NCI-H526 (cell line): ENCODE measurements at places on chromosomes 4 and X.
A peak's percentile ranks its signal among the peaks of the same experiment; 100 is the strongest.

DNA sequence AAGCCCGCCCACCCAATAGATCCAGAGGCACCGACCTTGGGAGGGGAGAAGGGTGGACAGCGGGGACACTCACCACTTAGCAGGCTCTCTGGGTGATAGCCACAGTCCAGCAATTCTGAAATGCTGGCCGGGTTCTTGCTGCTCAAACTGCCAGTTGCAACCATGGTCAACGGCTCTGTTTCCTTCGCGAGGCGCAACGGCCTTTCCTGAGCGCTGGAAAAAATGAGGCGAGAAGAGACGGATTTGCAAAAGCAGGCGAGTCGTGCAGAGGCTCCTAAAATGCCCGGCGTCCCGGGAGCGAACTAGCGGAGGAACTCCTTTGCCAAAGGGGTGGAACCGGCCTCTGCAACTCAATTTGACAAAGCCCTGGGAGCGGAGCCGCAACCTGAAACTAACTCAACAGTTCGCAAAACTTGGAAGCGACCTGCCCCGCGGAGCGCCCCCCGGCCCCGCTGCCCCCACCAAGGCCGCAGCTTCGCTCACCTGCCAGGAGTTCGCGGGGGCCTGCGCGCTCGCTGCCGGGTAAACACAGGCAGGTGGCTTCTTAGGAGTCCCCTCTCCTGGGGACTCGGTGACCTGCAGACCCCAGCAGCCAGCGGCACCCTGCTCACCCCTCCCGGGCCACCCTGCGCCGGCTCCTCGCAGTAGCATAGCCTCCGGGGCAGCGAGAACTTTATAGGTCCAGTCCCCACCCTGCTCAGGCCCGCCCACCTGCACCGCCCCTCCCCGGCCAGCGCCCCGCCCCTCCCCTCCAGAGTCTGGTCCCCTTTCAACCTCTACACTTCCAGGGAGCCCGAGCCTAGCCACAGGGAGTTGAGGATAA lies at the start of gene DDIT4L:
TSS of gene DDIT4L (minus strand) at position 649 of the 823 bp plus-strand sequence. CDS start at position 164, 485 bp downstream.
- peak; percentile 14 for DNase-seq

DNA sequence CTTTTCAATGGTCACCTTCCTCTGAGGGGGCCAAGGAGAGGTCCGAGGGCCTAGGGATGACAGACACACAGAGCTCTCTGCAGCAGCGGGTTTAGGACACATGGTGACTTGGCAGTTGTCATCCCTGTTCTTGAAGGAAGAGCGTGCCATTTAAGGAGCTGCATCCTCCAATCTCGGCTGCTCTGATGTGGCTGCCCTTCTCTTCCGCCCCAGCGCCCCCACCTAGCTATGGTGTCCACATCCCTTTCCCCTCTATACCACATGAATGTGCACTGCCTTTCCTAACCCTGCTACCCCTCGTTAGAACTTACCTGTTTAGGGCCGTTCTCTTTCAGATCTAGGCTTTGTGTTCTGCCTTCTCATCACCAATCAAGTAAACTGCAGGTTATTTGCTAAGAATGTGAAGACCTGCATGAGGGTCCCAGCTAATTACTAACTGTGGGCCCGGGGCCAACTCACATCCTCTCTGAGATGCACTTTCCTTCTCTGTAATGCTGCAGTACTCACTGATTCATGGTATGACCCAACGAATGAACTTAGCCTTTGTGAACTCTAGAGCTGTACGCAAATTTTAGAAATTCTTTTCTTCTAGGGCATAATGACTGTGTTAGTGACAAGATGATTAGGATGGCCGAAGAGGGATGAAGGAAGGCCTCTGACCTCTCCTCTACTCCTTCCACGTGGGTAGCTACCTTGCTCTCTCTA lies 38.2 kb downstream of the CHST7 start:
- no peak for DNase-seq

DNA sequence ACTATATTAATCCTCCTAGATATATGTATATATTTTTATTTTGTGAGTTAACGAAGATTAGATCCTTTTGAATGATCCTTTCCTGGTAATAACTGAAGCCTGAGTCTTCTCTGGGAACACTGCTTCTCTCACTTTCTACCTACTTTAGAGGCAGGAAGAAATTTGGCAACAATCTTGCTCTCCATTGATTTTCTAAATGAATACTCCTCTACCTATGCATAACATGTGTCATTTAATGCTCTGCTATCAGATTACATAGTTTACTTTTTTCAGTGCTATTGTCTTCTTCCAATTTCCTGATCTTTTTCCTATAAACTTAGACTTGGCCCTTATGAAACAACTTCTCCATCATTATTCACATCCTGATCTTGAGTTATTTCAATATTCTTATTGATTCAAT lies 60.4 kb upstream of the PDHA2 start:
- DNase-seq = no peak

- no peak for DNase-seq
Observed at GRCh38 chrX:1167466-1167865, 45.0 kb downstream of the CRLF2 start.

GRCh38 chr4:34309383-34309906 lies 1934.9 kb downstream of the ARAP2 start:
- DNase-seq = no peak

GRCh38 chr4:155530857-155531256 lies 135.8 kb upstream of the GUCY1A1 start:
- no peak for DNase-seq

GRCh38 chr4:127783026-127783769 lies 1.1 kb downstream of the HSPA4L start:
- peak; percentile 71 for DNase-seq

DNA sequence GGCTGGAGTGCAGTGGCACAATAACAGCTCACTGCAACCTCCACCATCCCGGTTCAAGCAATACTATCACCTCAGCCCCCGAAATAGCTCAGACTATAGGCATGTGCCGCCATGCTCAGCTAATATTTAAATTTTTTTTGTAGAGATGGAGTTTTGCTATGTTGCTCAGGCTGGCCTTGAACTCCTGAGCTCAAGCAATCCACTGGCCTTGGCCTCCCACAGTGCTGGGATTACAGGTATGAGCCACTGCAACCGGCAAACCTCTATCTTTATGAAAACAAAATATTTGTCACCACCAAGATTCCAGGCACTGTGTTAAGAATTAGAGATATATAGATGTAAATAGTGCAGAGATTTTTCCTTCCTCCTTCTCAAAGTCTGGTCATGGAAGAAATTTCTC lies 232.5 kb downstream of the ANKRD50 start:
- DNase-seq = no peak

DNA sequence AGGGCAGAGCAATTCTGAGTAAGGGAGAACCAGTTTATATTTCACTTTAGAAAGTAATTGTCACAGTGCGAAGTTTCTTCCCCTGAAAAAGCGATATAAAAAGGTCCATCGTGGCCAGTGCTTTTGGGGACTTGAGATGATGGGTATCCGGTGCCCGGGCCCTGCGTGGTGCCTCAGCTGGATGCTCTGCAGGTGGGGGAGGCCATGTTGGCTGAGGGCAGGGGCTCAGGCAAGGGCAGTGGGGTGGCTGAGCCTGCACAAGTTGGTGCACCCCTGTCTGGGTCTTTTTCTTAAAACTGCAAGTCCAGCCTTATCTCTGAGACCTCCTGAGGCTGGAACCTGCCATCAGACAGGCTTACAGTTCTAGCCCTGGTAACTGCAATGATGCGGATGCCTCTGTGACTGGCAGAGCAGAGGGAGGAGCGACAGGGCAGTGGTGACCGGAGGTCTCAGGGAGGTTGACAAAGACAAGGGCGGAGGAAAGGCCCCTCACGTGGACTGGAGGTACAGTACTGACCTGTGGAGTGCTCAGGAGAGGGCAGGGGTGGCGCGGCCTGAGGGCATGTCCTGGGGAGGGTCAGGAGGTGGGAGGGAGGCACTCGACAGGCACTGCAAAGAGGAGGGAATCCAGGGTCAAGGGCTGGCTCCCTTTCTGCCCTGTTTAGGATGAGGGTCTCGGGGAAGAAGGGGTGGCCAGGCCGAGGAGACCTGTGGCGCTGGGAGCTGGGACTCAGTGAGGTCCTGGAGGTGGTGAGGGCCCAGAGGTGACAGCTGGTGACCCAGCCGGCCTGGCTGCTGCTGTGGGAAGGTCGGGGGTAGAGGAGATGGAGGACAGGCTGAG lies 1.8 kb downstream of the RGS12 start:
- no peak for DNase-seq

GRCh38 chrX:121902463-121902862 lies 855.1 kb downstream of the GLUD2 start:
- no peak for DNase-seq

GRCh38 chr4:47717188-47717587 lies 120.7 kb downstream of the CORIN start:
- no peak for DNase-seq

DNA sequence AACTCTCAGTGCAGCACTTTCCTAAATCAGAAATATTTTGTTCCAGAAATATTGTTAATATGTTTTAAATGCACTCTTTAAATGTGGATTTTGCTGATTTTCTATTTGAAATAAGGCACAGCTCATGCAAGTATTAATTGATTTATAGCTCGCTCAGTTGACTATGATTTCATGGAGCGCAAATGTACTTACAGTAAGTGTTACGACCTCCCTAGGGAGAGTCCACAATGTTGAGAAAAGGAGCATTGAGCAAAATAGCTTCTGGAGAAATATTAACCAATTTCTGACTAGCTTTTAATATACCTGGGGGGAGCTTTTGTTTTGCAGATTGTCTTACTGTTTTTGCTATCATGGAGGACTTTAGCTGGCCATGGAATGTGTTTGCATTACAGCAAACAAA lies 1687.5 kb downstream of the STIM2 start:
- DNase-seq = no peak

DNA sequence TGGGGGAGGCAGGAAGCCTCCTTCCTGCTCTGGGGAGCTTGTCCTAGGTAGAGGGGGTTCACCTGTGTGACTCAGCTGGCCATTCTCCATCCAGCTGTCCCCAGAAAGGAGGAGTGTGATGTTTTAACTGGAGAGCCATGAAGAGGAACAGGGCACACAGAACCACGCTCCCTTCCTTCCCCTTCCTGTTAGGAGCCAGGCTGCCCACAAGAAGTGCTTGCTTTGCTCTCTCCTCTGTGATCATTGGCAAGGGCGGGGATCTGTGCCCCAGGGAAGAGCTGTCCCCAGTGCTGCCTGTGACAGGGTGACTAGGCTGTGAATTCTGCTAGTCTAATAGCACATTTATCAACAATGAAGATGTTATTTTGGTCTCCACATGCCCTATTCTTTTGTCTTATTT lies 169.6 kb upstream of the GATB start:
- no peak for DNase-seq

DNA sequence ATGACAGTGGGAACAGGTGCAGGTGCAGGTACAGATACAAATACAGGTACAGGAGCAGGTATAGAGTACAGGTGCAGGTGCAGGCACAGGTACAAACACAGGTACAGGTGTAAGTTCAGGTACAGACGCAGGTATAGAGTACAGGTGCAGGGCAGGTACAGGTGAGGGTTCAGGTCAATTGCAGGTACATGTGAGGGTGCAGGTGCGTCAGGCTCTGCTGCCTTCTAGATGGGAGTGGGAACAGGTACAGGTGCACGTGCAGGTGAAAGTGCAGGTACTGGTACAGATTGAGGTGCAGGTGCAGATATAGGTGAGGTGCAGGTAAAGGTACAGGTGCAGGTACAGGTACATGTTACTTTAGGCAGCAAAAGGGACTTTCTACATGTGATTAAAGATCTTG lies 85.7 kb downstream of the CRLF2 start:
- no peak for DNase-seq

DNA sequence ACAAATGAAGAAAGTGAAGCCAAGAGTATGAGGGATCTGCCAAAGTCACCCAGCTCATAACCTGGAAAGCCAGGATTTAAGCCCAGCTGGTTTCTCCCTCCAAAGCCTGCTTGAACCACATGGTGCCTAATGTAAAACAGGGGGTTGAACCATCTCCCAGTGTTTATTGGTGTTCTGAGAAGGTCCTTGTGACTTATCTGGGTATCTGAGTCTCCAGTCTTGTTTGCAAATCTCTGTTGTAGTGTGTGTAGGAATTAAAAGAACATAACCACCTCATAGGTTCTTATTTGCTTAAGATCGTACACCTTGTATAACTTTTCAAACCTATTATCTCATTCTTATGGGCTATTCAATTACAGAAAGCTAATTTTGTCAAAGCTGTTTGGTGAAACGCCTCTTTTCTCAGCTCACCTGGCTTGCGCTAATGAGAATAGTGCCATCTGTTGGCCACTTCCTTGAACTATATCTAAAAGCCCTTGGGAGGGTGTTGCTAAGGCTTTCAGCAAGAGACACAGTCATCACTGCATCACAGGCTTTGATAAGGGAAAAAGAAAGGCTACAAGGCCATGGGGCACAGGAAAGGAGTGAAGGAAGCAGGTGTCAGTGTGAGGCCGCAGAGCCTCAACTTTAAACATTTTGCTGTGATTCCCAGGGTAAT lies 34.0 kb downstream of the ETDB start:
- DNase-seq = peak; percentile 73

DNA sequence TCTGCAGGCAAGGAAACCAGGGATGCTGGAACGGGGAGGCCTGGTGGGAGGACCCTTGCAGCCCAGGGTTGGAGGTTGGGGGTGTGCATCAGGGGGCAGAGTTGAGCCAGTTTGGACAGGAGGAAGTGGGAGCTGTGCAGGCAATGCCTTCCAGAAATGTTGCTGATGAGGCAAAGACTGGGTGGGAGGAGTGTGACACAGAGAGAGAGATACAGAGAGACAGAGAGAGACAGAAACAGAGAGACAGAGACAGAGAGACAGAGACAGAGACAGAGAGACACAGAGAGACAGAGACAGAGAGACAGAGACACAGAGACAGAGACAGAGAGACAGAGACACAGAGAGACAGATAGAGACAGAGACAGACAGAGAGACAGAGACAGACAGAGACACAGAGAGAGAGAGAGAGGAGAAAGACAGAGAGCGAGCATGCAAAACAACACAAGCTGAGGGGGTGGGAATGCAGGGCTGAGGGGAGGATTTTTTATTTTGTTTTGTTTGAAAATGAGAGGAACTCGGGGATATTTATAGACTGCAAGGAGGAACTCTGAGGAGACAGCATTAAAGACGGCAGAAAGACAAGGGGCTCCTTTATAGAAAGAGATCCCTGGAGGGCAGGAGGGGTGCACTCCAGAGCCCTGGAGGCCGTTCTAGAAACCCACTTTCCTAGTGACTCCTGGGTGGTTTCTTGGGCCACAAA lies 1.9 kb upstream of the HAUS3 start:
- DNase-seq = no peak

DNA sequence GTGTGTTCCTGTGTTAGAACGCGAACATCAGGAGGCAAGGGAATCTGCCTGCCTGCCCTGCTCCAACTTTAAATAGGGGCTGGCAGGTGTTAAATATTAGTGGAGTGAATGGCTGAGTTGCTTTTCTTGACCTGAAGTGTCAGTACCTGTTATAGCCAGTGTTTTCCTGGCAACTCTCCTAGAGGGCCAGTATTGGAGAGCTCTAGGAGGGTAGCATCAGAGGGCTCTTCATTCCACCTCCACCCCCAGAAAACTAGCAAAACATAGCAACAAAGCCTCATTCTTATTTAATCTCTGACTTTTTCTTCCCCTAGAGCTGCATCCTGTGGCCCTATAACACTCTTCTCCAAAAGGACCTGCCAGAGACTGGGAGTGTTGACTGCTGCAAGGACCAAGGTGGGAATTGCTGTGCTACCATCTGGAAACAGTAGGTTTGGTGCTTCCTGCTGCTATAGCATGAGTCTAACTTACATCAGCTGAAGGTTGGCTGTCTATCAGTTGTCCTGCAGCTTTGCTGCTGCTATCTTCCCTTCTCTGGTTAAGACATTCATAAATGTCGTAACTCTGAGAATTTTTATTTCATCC lies 33.5 kb downstream of the SGMS2 start:
- DNase-seq = no peak
